Lower leg skin (tissue), 4 donors: ENCODE measurements at places on chromosomes 3 and 15. TPM values are rescaled to one million over a fixed set of nuclear protein-coding genes. Genes with fewer than 3 reads are reported as not detected.

Gene PPP4R2
- total RNA-seq: 34.9 TPM

Gene SPATA12
- total RNA-seq: not detected

Gene RPP25
- 8.6 TPM for total RNA-seq

Gene RASGRP1
- 15.0 TPM for total RNA-seq

Gene NUP210
- total RNA-seq: 3.9 TPM

Gene TM4SF18
- 3.1 TPM for total RNA-seq

Gene ACTL6A
- total RNA-seq: 67.3 TPM

Gene SPG11
- total RNA-seq: 118 TPM

Gene MEX3B
- total RNA-seq: 0.13 TPM

Gene TUSC7
- total RNA-seq: not detected

Gene CFAP44
- total RNA-seq: 4.9 TPM
